ENCODE measurements at places on chromosomes 1 and 21. TPM values are rescaled to one million over a fixed set of nuclear protein-coding genes. Genes with fewer than 3 reads are reported as not detected.

Gene LENEP
- 0.87 TPM for polyA plus RNA-seq

Gene SLC19A2
- polyA plus RNA-seq: 15.4 TPM

Gene NPPB
- polyA plus RNA-seq: not detected

Gene NENF
- 37.6 TPM for polyA plus RNA-seq

Gene MOB3C
- polyA plus RNA-seq: 11.3 TPM

Gene RIIAD1
- polyA plus RNA-seq: not detected

Gene NBPF10
- polyA plus RNA-seq: 3.7 TPM

Gene PLA2G2F
- 0.40 TPM for polyA plus RNA-seq

Gene NFYC
- 116 TPM for polyA plus RNA-seq

Gene SASS6
- polyA plus RNA-seq: 8.5 TPM

Gene PADI1
- 0.06 TPM for polyA plus RNA-seq

Measured in renal pelvis (tissue), 12 donors.